ENCODE measurements at places on chromosomes 7 and 10.

DNA sequence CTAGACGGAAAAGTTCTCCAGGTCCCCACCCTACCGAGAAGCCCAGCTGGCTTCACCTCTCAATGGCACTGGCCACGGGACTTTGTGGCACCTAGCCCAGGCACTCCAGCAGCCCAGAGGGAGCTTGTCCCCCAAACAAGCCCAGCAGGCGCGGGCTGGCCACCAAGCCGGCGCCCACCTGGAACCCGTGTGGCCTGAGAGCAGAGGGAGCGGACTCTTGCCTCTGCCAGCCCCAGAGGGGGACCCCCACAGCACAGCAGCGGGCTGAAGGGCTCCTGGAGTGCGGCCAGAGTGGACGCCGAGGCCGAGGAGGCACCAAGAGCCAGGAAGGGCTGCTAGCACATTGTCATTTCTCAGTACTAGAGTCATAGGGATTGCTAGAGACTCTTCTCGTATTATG is 671.4 kb downstream of the CNTNAP2 start:
- DNase-seq: no peak

DNA sequence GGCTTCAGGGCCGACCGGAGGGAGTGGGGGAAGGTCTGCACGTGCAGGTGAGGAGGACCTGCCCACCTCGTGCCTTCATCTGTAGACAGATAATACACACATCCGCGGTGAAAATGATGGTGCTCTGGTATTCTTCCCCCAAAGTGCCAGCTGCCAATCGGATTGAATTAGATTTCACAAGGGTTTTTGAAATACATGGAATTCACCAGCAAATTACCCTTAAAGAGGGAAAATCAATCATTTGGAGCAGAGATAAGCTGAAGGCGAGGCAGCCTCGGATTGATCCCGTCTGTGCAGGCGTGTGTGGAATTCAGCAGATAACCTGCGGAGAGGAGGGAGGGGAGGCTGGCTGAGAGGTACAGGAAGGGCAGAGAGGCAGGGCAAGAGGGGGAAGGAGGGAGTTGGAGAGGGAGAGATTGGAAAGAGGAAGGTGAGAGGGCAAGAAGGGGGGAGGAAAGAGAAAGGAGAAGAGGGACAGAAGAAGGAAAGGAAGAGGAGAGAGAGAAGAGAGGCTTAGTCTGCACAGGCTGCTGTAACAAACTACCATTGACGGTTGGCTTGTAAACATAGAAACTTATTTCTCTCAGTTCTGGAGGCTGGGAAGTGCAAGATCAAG is 84.2 kb downstream of the C10orf105 start:
- DNase-seq: no peak

GRCh38 chr10:27464993-27465392 is 39.1 kb upstream of the RAB18 start:
- DNase-seq: no peak

DNA sequence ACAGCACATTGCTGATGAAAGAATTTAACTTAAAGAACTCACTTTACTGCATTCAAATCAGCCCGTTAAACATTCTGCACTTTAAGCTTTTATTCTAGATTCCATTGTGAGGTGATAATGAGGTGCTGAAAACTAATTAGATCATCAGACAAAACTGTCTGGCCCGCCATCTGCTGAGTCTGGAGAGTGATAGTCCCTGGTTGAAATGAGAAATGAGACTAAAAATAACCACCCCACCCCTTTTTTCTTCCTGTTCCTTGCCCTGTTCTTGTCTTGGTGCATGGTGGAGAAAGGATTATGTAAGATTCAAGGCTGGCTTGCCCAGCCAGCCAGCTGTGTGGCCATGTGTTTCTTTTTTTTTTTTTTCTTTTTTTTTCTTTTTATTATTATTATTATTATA is 277.0 kb upstream of the COBL start:
- no peak for DNase-seq

- no peak for DNase-seq
Observed at GRCh38 chr7:26919906-26920493, 55.6 kb upstream of the SKAP2 start.
